ENCODE measurements at places on chromosomes 2 and 18. TPM values are rescaled to one million over a fixed set of nuclear protein-coding genes. Genes with fewer than 3 reads are reported as not detected.
A peak's percentile ranks its signal among the peaks of the same experiment; 100 is the strongest.

- no peak for DNase-seq
These were observed 7.4 kb downstream of the ASXL3 start for GRCh38 chr18:33585431-33585775.

DNA sequence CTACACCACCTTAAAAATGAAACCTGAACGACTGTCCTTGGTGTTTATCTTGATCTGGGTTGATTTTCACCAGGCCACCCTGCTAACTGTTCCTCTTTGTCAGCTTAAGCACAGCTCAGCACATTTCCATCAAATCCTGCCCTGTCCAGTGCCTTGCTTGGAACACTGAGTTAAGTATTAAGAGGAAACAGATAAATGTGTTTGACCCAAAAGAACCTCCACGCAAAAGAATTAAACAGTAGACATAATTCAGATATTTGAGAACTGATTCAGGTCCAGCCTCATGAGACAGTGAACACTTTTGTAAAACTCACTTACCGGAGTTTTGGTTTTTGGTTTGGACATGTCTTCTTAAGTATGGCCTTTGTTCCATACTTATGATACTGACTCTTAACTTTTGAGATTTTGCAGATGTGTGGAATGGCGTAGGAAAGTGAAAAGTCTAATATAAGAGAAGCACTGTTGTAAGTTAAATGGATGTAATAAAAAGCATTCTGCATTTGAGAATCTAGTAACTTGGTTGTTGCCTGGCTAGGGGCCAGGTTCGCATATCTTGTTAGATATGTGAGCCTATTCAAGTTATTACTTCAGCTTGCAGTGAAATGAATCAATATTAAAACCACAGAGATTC, 88.9 kb upstream of the SERPINE2 start:
- no peak for DNase-seq

The EPHA4 gene
- polyA plus RNA-seq, result 54.5 TPM

The DSC3 gene
- 0.78 TPM for polyA plus RNA-seq

The CPS1 gene
- polyA plus RNA-seq, result 3.0 TPM

DNA sequence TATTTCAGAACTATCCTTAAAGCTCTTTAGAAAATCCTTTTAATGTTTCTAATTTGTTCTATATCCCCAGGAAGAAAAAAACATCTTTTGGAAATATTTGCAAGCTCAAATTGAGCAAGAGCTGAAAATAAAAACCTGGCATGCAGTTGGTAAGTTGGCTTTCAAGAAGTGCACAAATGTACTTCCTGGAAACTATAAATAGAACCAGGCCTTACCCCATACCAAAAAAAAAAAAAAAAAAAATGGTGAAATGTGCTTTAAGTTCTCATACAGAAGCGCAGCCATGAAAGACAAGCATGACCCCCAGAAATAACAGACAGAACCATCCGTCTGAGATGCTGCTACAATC, 178.5 kb downstream of the HDAC4 start:
- no peak for DNase-seq

The DNAJC5G gene
- polyA plus RNA-seq, result 0.48 TPM

DNA sequence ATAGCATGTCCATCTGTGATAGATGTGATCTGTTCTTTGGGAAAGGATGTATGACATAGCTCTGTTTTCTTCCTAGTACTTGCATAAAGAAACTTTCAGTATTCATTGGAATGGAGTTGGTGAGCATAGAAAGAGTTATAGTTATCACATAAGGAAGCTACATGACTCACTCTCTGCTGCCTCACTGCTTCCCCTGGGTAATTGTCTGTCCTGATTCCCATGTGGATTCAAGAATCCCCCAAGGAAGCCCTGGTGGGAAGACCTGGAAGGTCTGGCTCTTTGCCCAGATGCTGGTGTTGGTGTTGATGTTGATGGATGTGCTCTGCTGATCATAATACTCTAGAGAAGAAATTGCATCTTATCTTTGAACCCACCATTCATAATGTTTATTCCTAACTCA, 60.6 kb downstream of the PTPN4 start:
- no peak for DNase-seq

The LANCL1 gene
- polyA plus RNA-seq, result 74.4 TPM

- DNase-seq, result no peak
These were observed 56.5 kb downstream of the RNU4ATAC start for GRCh38 chr2:121587131-121587530.

- no peak for DNase-seq
These were observed 162.1 kb upstream of the SH3BP4 start for GRCh38 chr2:234789556-234790325.

DNA sequence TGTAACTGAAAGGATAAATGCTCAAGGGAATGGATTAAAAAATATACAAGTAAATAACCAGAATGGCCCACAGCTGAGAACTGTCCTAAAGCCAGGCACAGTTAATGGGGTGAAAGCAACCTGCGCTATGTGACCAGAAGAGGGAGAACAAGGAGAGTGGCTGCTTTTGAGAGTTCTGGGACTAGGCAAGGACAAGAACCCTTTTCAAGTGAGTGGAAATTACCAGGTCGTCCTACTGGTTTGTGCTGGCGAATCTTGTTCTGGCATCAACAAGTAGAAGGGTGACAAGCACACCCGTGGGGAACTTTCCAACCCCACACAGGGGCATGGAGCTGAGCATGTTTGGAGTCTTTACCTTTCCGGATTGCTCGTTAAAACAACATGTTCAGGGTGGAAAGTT, 82.8 kb downstream of the TMEM17 start:
- no peak for DNase-seq

The NIFK gene
- polyA plus RNA-seq, result 62.9 TPM

GRCh38 chr2:158239271-158239670, 137.6 kb downstream of the UPP2 start:
- DNase-seq, result no peak

The FAM110C gene
- 7.3 TPM for polyA plus RNA-seq

DNA sequence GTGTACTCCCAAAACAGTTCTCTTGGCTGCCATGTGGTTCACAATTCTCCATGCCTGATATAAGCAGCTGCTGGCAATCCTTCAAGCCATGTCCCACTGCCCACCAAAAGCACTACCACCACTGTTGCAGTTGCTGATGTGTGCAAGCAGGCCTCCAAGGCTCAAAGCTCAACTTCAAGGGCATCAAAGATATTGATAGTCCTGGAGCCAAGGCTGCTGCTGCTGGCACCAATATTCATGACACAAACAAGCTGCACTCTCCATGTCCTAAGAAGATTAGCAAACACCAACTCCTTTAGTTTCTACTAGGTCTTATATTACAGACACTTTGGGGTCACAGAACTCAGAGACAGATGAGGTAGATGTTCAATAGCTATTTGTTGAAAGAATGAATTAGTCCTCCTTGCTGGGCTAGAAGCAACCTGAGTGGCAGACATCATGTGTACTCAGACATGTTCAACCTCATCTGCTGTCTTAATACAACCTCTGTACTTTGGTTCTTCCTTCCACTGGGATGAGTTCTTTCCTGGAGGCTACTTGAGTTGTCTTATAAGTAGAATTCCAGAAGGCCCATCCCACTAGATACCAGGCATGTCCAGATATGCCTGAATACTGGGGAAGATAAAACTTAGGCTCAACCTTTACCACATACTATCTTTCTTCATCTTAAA, 104.5 kb upstream of the UGP2 start:
- no peak for DNase-seq

GRCh38 chr2:74014813-74015212, 30.1 kb downstream of the TET3 start:
- no peak for DNase-seq

DNA sequence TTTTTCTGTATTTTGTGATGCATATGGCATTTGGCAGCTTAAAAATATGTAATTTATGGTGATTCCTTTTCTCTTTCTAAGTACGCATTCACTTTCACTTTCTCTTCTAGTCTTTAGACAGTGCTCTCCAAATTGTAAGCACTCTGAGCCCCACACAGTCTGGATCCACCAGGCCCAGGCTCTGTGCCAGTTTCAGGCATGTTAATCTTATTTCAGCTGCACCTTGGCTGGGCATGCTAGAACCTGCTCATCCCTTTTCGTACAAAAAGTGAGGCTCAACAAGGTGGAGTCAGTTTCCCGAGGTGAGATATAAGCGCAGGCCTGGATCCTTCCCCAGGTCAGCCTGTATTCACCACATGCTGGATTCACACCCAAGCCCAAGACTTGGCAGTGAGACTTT, 203.9 kb downstream of the MTX2 start:
- DNase-seq, result no peak

DNA sequence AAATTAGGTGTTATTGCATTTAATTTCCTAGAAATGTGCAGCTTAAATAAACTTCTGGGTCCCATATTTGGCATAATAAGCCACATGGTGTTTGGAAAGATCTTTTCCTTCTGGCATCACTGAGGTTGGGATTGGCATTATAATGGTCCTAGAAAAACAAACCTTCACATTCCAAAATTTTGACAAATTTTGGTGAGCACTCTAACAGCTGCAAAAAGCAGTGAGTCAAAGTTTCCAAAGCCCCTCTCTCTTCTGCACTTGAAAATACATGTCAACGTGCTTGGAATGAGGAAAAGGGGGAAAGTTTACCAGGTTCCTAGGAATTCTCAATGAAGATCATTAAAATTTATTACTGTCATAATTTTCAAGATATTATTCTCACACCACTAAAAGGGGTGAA, 77.8 kb upstream of the STK17B start:
- DNase-seq, result no peak

The GALNT13 gene
- 25.9 TPM for polyA plus RNA-seq

GRCh38 chr2:205141381-205141780, 540.9 kb upstream of the NRP2 start:
- DNase-seq, result no peak

The ITGB6 gene
- polyA plus RNA-seq, result 0.30 TPM

The ATP9B gene
- 35.0 TPM for polyA plus RNA-seq

GRCh38 chr2:118853651-118854291, 6.3 kb upstream of the EN1 start:
- DNase-seq, result peak; percentile 12

DNA sequence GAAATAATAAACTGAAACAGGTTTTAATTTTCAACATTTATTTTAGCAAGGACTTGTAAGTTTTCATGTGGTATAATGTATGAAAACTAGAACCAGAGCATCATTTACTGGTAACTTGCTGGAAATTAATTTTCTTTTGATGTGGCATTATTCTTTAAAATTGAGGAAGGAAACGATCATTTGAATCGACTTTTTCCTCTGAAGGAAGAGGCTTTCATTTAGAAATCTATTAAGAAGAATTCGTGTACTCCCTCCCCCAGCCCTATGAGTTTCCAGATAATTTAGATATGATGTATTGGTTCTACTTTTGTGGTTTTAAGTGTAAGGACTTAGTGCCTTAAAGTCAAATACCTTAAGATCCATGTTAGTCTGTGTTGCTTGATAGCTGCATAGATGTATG, 2.5 kb downstream of the BABAM2 start:
- no peak for DNase-seq

- no peak for DNase-seq
These were observed 16.3 kb upstream of the WDR75 start for GRCh38 chr2:189424961-189425360.

DNA sequence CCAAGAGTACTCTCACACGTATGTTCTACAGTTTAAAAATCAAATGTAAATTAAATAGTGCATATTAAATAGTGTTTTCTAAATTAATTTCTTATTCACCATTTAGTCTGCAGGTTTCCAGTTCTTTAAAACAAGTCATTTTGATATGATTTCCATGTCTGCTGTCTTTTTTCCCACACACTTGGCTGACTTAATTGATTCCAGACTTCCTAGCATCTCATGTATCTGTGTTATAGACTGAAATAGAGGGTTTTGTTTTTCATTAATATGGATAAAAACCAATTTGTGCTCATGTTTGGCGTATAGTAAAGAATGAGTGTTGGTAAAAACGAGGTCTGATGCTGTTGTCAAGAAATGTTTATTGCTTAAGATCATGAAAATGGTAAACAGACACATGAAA, 104.3 kb downstream of the SRBD1 start:
- DNase-seq, result no peak

DNA sequence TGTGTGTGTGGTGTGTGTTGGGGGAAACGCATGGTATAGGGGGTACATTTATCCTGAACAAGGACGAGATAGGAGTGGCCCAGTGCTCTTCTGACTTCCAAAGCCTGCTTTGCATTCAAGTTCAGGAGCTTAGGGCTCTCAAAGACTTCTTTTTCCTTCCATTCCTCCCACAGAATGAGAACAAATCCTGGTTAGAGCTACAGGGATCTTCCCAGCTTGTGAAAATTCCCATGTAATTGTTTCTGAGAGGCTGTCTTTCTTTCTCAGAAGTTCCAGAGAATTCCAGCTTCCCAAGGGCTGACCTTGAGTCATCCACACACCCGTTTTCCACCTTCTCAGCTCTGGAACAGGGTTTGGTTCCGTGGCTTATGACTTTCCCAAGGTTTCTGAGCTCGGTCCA, 38.9 kb downstream of the FASTKD2 start:
- no peak for DNase-seq

DNA sequence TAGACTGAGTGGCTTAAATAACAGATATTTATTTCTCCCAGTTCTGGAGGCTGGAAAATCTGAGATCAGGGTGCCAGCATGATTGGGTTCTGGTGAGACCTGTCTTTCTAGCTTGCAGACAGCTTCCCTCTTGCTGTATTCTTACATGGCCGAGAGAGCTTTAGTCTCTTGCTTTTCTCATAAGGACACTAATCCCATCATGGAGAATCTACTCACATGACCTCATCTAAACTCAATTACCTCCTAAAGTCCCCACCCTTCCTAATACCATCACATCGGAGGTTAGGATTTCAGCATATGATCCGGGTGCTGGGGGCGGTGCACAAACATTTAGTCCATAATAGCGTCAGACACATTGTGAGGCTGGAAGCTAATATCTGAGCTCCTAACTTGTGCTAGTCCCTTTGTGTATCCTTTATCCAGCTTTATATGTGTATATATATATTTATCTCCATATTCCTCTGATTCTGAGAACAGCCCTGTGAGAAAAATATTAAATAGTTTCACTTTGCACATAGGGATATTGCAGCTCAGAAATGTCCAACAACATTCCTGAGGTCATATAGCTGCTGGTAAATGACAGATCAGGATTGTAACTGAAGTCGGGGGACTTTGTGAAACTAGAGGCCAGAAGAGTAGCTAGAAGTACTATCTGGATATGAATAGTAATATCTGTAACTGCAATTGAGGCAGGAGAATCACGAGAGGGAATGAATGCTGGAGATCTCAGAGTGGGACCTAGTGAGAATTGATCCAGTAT, 28.9 kb downstream of the MARCHF4 start:
- no peak for DNase-seq
